ENCODE measurements at places on chromosomes 3 and 15.

GRCh38 chr3:188760408-188760807, 411.4 kb upstream of the TPRG1 start:
- H3K27me3 ChIP-seq = no peaks in the 10 kb centered on the region
- no peak overlapping the region for H3K27ac ChIP-seq
- DNase-seq = peak; percentile 14
- H3K4me1 ChIP-seq = peaks cover 20% of the 10 kb centered on the region
- H3K4me3 ChIP-seq = no peak overlapping the region

GRCh38 chr3:45776611-45777010, 19.7 kb downstream of the SLC6A20 start:
- H3K4me1 ChIP-seq = no peaks in the 10 kb centered on the region
- peaks cover 53% of the 10 kb centered on the region for H3K27me3 ChIP-seq
- H3K4me3 ChIP-seq = no peak overlapping the region
- no peak for DNase-seq
- H3K36me3 ChIP-seq = no peaks in the 10 kb centered on the region

DNA sequence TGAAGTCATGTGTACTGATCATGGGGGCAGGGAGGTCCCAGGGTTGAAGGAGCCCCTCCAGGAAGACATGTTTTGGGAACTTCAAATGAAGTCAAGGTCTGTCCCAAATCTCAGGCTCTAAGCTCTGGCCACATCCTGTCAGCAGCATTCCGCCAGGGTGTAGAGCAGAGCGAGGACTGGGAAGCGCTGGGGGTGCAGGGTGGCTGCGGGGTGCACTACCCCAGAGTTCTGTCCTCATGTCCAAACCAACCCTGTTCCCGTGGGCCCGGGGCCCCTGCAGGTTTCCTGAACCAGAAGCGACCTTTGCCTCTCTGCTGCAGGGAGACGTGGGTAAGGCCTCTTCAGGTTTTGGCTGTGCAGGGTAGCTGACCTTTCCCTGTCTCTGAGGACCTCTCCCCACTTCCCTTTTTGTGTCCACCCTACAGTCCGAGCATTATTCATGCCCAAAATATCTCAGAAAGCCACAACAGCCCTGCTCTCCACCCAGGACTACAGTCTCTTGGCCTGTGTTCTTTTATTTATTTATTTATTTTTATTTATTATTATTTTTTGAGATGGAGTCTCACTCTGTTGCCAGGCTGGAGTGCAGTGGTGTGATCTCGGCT, 26.6 kb upstream of the FLNB start:
- no peak overlapping the region for H3K4me3 ChIP-seq
- no peak for DNase-seq
- peaks cover 62% of the 10 kb centered on the region for H3K4me1 ChIP-seq
- no peaks in the 10 kb centered on the region for H3K36me3 ChIP-seq
- H3K27ac ChIP-seq = peak overlapping the region; percentile 40

- H3K27ac ChIP-seq = no peak overlapping the region
Observed at GRCh38 chr15:85509973-85510372, 129.6 kb downstream of the AKAP13 start.

DNA sequence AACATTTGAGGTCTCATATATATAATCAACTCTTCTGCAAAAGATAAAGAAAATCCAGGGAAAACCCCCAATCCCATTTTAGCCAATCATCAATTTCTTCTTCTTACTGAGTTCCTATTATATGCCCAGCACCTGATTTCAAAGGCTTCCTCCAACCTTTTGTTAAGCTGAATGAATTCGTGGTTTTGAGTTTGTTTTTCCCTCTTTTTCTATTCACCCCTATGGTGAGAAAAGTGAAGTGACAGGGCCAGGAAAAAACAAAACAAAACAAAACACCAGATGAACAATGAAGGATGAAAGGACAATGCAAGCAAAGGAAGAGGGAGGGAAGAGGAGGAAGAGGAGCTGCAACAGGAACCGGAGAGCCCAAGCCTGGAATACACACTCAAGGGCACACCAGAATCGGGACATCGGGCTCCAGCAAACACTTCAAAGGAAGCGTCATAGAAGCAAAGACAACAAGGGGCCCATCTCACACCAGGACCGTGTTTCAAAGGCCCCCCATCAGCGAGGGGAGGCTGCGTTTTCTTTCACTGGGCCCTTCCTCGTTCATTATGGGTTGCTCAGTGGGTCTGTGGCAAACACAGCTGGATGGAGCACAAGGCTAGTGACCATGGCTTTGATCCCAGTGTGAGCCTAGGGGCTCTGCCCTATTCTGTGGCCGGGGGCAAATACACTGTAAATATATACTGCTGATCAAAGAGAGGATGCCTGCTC, 50.2 kb downstream of the VGLL4 start:
- peaks cover 48% of the 10 kb centered on the region for H3K36me3 ChIP-seq
- DNase-seq = no peak
- H3K4me1 ChIP-seq = peaks cover 80% of the 10 kb centered on the region
- H3K4me3 ChIP-seq = no peak overlapping the region
- no peaks in the 10 kb centered on the region for H3K27me3 ChIP-seq

GRCh38 chr3:195270817-195271409, at the start of gene XXYLT1:
Gene XXYLT1 (minus strand): TSS chr3:195271159. CDS start chr3:195271058, 101 bp downstream.
- H3K36me3 ChIP-seq = no peaks in the 10 kb centered on the region
- peak; percentile 72 for DNase-seq
- peak within 1 kb of the TSS; percentile 95 for H3K4me3 ChIP-seq
- H3K4me1 ChIP-seq = peaks cover 23% of the 10 kb centered on the region

- no peak overlapping the region for H3K4me3 ChIP-seq
- H3K27me3 ChIP-seq = no peaks in the 10 kb centered on the region
- no peak overlapping the region for H3K27ac ChIP-seq
- no peak for DNase-seq
- peaks cover 15% of the 10 kb centered on the region for H3K4me1 ChIP-seq
- H3K36me3 ChIP-seq = no peaks in the 10 kb centered on the region
Observed at GRCh38 chr3:25038922-25039321, 389.1 kb upstream of the RARB start.

- H3K4me1 ChIP-seq = no peaks in the 10 kb centered on the region
- H3K4me3 ChIP-seq = no peak overlapping the region
- peaks cover 25% of the 10 kb centered on the region for H3K27me3 ChIP-seq
- H3K36me3 ChIP-seq = no peaks in the 10 kb centered on the region
- peak; percentile 14 for DNase-seq
- no peak overlapping the region for H3K27ac ChIP-seq
Observed at GRCh38 chr3:53850895-53851294, 4.5 kb downstream of the IL17RB start.

DNA sequence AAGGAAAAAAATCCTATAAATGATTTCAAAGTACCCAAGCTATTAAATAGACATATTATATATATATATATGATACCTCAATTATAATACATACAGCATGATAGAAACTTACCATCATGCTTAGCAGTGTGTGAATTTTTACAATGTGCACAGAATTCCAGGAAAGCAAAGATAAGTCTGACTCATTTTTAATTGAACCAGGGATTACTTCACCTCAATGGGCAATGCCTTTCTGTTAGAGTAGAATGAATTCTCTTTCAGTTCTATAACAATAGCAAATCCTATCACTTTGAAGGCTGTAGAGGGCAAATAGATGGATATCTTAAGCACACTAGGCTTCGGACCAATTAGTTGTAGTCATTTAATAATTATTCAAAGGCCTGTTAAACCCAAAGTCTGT, 54.8 kb upstream of the P3H2 start:
- peaks cover 66% of the 10 kb centered on the region for H3K4me1 ChIP-seq
- peaks cover 10% of the 10 kb centered on the region for H3K36me3 ChIP-seq
- no peak overlapping the region for H3K27ac ChIP-seq
- no peak overlapping the region for H3K4me3 ChIP-seq

- peak overlapping the region; percentile 92 for H3K27ac ChIP-seq
- peaks cover 88% of the 10 kb centered on the region for H3K4me1 ChIP-seq
- no peaks in the 10 kb centered on the region for H3K27me3 ChIP-seq
Observed at GRCh38 chr3:123870033-123870432, 14.1 kb downstream of the MYLK start.

- peaks cover 2% of the 10 kb centered on the region for H3K27me3 ChIP-seq
- H3K4me1 ChIP-seq = peaks cover 5% of the 10 kb centered on the region
- no peak overlapping the region for H3K4me3 ChIP-seq
- DNase-seq = no peak
- H3K27ac ChIP-seq = no peak overlapping the region
- no peaks in the 10 kb centered on the region for H3K36me3 ChIP-seq
Observed at GRCh38 chr3:156642750-156643728, 31.4 kb upstream of the TIPARP start.

GRCh38 chr3:44506961-44507360, 29.5 kb upstream of the ZNF445 start:
- H3K4me1 ChIP-seq = peaks cover 18% of the 10 kb centered on the region
- no peak for DNase-seq
- H3K27ac ChIP-seq = no peak overlapping the region
- no peaks in the 10 kb centered on the region for H3K27me3 ChIP-seq

GRCh38 chr15:94272251-94272898, 41.0 kb downstream of the MCTP2 start:
- H3K27me3 ChIP-seq = no peaks in the 10 kb centered on the region
- H3K27ac ChIP-seq = no peak overlapping the region
- DNase-seq = no peak
- no peaks in the 10 kb centered on the region for H3K4me1 ChIP-seq
- H3K36me3 ChIP-seq = no peaks in the 10 kb centered on the region

- peaks cover 9% of the 10 kb centered on the region for H3K36me3 ChIP-seq
- H3K27me3 ChIP-seq = no peaks in the 10 kb centered on the region
- no peak overlapping the region for H3K27ac ChIP-seq
- H3K4me1 ChIP-seq = peaks cover 14% of the 10 kb centered on the region
Observed at GRCh38 chr3:101884776-101885175, 35.5 kb downstream of the NFKBIZ start.

- no peaks in the 10 kb centered on the region for H3K36me3 ChIP-seq
- H3K4me1 ChIP-seq = peaks cover 17% of the 10 kb centered on the region
- H3K27ac ChIP-seq = no peak overlapping the region
- no peak overlapping the region for H3K4me3 ChIP-seq
- no peak for DNase-seq
Observed at GRCh38 chr3:155741603-155742002, 3.3 kb downstream of the PLCH1 start.

DNA sequence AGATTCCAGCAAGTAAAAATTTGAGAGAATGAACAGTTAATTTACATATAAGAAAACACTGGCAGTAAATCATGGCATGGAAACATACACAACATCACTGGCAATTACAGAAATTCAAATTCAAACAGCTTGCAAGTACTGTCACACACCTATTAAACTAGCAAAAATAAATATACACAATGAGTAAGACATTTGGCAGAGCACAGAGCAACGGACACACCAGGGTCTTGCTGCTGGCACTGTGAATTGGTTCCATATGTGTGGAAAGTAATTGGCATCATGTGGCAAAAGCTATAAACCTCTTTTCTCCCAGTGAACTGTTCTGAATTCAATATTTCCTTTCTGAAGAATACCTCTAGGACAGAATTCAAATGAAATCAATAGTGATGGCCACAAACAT, 78.3 kb downstream of the LRRK1 start:
- H3K36me3 ChIP-seq = peaks cover 3% of the 10 kb centered on the region
- peak overlapping the region; percentile 40 for H3K4me3 ChIP-seq
- H3K27me3 ChIP-seq = peaks cover 3% of the 10 kb centered on the region
- H3K4me1 ChIP-seq = peaks cover 52% of the 10 kb centered on the region
- peak; percentile 80 for DNase-seq
- peak overlapping the region; percentile 54 for H3K27ac ChIP-seq

GRCh38 chr3:58260733-58261132, 23.1 kb downstream of the ABHD6 start:
- peak; percentile 49 for DNase-seq
- 0 out of 2 replicates have a peak, but pooled peaks cover 1% of the 10 kb centered on the region for H3K27me3 ChIP-seq
- H3K4me1 ChIP-seq = peaks cover 18% of the 10 kb centered on the region
- no peak overlapping the region for H3K4me3 ChIP-seq

DNA sequence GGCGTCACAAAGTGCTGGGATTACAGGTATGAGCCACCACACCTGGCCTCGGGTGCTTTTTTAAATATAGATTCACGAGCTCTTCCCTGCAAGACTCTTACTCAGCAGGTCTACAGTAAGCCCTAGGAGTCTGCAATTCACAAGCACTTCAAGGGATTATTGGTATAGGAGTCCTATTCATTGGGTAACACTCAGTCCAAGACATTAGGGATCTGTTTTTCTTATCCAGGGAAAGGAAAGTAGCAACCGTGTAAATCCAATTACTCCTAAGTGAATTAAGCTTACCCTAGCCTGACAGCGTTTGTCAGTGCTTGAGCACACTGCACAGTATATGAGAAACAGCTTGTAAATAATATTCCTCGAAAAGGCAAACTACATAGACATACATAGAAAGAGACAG, 109.9 kb downstream of the SENP2 start:
- H3K27ac ChIP-seq = no peak overlapping the region
- no peak for DNase-seq
- H3K27me3 ChIP-seq = peaks cover 2% of the 10 kb centered on the region
- peaks cover 10% of the 10 kb centered on the region for H3K36me3 ChIP-seq
- no peak overlapping the region for H3K4me3 ChIP-seq
- H3K4me1 ChIP-seq = peaks cover 42% of the 10 kb centered on the region

- no peaks in the 10 kb centered on the region for H3K36me3 ChIP-seq
- no peak overlapping the region for H3K27ac ChIP-seq
- H3K4me3 ChIP-seq = no peak overlapping the region
- peaks cover 25% of the 10 kb centered on the region for H3K27me3 ChIP-seq
- no peak for DNase-seq
Observed at GRCh38 chr3:13353936-13354542, 66.1 kb downstream of the NUP210 start.

DNA sequence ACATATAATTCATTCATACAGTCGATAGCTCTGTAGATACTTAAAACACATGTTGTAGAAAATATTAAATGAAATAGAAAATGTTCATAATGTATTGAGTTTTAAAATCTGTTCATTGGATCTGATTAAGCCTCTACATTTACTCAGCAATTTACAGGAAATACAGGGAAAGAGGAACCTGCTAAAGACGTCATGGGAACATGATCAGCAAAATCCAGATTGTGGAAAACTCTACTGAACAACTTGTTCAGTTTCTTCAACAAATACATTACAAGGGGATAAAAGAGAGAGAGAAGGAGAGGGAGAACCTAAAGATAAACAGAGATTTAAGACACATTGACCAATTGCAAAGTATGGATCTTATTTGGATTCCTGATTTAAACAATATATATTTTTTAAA, 46.7 kb downstream of the KLHL6 start:
- H3K27ac ChIP-seq = no peak overlapping the region
- H3K36me3 ChIP-seq = no peaks in the 10 kb centered on the region
- H3K4me3 ChIP-seq = no peak overlapping the region
- H3K27me3 ChIP-seq = peaks cover 22% of the 10 kb centered on the region

DNA sequence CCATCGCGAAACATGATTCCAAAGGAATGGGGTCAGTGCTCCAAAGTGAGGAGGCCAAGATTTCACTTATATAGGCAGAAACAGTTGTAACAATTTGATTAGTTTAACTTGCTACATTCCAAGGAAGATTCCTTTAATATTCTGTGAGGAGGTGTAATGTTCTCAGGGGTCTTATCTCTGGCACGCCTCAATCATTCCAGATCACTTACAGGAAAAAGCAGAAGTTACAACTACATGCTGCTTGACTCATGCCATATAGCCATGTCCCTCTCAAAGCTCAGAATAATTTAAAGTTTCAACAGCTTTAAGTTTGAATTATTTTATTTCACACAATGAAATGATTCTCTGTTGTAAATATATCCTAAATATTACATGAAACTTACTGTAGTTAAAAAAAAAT, 3.5 kb upstream of the FYTTD1 start:
- H3K4me1 ChIP-seq = peaks cover 23% of the 10 kb centered on the region
- no peaks in the 10 kb centered on the region for H3K36me3 ChIP-seq
- no peak overlapping the region for H3K27ac ChIP-seq
- DNase-seq = no peak
- H3K27me3 ChIP-seq = peaks cover 2% of the 10 kb centered on the region
- no peak overlapping the region for H3K4me3 ChIP-seq

GRCh38 chr3:23576379-23576959, 229.3 kb upstream of the UBE2E1 start:
- DNase-seq = no peak
- no peak overlapping the region for H3K4me3 ChIP-seq
- no peaks in the 10 kb centered on the region for H3K27me3 ChIP-seq
- peaks cover 33% of the 10 kb centered on the region for H3K4me1 ChIP-seq
- H3K36me3 ChIP-seq = peaks cover 9% of the 10 kb centered on the region
- no peak overlapping the region for H3K27ac ChIP-seq
